ENCODE measurements at places on chromosomes 6 and 20.

GRCh38 chr20:48405909-48406308 is 421.9 kb downstream of the PREX1 start:
- no peak for DNase-seq

DNA sequence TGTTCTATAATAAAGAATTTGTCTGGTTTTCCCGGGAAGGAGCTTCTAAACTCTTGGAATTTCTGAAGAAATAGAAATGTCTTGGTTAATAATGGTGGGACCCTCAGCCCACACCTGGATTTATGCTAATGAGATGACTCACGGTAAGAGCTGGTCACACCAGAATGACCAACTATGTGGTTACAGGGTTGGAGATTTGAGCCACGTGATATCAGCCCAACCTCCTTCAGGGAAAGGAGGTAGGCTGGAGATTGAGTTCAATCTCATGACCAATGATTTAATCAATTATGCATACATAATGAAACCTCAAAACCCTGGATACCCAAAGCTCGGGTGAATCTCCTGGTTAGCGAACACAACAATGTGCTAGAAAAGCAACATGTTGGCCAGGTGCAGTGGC is 22.1 kb upstream of the CDKN1A start:
- no peak for DNase-seq

DNA sequence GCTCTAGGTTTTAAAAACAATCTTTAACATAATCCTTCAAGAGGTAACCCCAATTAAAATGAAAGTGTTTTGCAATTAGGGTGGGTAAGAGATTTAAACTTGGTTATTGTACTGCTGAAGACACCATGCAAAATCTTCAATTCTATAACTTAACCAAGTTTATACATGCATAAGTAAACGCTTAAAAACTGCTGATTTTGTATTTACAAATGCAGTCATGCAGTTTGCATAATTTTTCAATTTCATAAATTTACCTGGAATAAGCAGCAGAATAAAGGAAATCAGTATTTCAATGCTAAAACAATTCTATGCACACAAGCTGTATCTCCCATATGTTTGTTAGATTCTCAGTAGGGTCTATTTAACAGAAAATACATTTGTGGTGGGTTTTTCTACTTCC is 22.9 kb downstream of the SSR1 start:
- no peak for DNase-seq

- no peak for DNase-seq
Observed at GRCh38 chr20:24823176-24823784, 125.8 kb upstream of the CST7 start.

GRCh38 chr6:159686703-159687102 is 6.3 kb downstream of the SOD2 start:
- no peak for DNase-seq

GRCh38 chr20:39310363-39310995 is 348.3 kb downstream of the DHX35 start:
- DNase-seq, result no peak

DNA sequence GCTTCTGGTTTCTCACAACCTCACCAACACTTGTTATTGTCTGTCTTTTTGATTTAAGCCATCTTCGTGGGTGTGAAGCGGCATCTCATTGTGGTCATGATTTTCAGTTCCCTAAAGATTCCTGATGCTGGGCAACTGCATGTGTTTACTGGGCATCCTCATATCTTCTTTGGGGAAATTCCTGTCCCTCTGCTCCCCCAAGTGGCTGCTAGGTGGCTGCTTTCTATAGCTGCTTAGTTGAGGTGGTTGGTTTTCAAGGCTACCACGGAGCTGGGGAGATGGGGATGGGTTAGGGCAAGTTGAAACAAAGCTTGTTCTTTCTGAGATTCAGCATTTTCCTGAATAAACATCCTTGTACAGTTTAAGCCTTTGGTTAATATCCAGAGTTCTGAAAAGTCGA is 403.9 kb upstream of the SULF2 start:
- no peak for DNase-seq

- no peak for DNase-seq
Observed at GRCh38 chr20:55090286-55090685, 614.9 kb downstream of the DOK5 start.

DNA sequence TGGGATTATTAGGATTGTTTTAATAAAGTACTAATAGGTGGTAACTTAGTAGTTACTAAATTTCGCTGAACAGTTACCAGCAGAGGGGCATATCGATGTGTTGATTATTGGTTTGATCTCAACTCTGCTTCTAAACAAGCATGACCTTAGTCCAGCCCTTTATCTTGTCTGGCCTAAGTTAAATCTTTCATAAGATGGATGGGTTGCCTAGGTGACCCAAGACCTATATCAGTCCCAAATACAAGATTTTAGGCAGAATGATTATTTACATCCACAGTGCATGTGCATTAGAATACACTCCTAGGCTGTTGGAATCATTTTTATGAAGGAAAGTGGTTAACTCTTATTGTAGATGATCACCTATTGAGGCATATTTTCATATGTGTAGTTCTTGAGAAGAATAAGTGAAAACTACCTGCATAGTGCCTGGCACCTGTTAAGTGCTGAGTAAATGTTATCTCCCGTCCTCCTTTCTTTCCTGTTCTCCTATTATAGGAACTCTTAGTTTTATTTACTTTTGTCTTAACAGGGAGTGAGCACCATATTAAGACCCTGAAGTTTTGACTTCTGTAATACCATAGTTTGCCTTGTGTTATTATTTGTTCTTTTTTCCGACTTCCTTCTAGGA is 1.1 kb downstream of the HSF2 start:
- no peak for DNase-seq

- DNase-seq, result no peak
Observed at GRCh38 chr6:80020381-80021120, 16.1 kb downstream of the TTK start.

- no peak for DNase-seq
Observed at GRCh38 chr20:36666181-36666740, 20.3 kb upstream of the SLA2 start.

- DNase-seq, result no peak
Observed at GRCh38 chr6:130961148-130961547, 101.9 kb downstream of the EPB41L2 start.

- no peak for DNase-seq
Observed at GRCh38 chr6:140393665-140394540, 1019.5 kb upstream of the CITED2 start.

DNA sequence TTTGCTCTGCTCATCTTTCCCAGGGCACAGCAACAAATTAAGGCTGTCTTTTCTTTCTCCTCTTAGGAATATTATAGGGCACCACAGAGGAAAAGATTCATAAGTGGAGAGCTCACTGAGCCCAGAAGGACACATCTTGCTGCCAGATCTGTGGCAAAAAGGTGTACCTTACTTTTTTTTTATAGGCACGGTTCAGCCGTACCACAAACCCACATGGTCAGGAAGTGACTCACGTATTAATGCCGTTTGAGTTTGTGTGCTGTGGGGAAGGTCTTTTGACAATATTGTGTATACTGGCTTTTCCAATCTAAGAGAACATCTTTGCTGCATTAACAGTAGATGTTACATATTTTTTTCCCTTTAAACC is 28.4 kb downstream of the PAQR8 start:
- peak; percentile 27 for DNase-seq

- no peak for DNase-seq
Observed at GRCh38 chr6:137737836-137738596, 129.0 kb upstream of the TNFAIP3 start.

GRCh38 chr6:15230827-15231226 is 15.0 kb upstream of the JARID2 start:
- DNase-seq, result no peak

DNA sequence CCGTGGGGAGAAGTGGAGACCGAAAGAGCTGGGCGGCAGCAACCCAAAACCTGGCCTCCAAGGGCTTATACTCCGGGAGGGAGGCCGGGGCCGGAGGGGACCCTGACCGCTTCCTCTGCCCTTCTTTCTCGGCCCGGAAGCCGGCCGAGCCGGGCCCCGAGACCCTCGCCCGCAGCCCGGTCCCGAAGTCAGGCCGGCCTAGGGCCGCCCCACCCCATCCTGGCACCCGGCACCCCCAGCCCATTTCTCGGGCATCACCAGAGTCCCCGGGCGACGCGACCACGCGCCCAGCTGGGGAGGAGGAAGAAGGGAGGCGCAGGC is 572 bp upstream of the ZDHHC14 start:
- no peak for DNase-seq

Data from stimulated activated CD8-positive, alpha-beta memory T cell treated with anti-CD3 and anti-CD28 coated beads, Interleukin-4, amount 100 ng/mL, for 1 hour (primary cell).